ENCODE measurements at places on chromosomes 3 and 15. TPM values are rescaled to one million over a fixed set of nuclear protein-coding genes. Genes with fewer than 3 reads are reported as not detected.

Gene TEX55
- not detected for total RNA-seq

Gene SLC7A14
- total RNA-seq: not detected

Gene RAD51
- total RNA-seq: 79.9 TPM

Gene VEPH1
- total RNA-seq: not detected

Gene NOX5
- 0.23 TPM for total RNA-seq

Gene C15orf39
- total RNA-seq: 17.5 TPM

Gene SH2D7
- not detected for total RNA-seq

Gene LRRC15
- not detected for total RNA-seq

Gene RAB43
- total RNA-seq: 57.4 TPM

Gene AHSG
- total RNA-seq: 0.25 TPM

Gene RGMA
- 0.18 TPM for total RNA-seq

Gene NRG4
- not detected for total RNA-seq

DNA sequence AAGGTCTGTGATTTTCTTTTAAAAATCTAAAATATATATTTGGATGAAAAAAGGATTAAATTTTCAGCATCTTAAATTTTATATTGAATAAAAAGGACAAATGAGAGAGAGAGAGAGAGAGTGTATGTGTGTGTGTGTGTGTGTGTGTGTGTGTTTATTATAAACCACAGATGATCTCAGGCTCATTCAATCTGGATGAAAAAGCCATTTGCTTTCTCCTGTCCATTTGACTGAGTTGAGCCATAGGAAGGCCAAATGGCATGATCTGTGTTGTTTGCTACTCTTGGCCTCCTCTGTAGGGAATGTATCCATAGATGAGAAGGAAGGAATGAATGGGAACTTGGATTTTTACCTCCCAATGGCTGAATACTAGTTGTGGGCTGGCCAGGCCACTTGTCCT lies 92.5 kb upstream of the MEX3B start:
- DNase-seq: no peak

GRCh38 chr3:38227989-38228388 lies 37.6 kb upstream of the SLC22A13 start:
- no peak for DNase-seq

GRCh38 chr3:11060500-11061251 lies 68.1 kb downstream of the SLC6A1 start:
- DNase-seq: no peak

DNA sequence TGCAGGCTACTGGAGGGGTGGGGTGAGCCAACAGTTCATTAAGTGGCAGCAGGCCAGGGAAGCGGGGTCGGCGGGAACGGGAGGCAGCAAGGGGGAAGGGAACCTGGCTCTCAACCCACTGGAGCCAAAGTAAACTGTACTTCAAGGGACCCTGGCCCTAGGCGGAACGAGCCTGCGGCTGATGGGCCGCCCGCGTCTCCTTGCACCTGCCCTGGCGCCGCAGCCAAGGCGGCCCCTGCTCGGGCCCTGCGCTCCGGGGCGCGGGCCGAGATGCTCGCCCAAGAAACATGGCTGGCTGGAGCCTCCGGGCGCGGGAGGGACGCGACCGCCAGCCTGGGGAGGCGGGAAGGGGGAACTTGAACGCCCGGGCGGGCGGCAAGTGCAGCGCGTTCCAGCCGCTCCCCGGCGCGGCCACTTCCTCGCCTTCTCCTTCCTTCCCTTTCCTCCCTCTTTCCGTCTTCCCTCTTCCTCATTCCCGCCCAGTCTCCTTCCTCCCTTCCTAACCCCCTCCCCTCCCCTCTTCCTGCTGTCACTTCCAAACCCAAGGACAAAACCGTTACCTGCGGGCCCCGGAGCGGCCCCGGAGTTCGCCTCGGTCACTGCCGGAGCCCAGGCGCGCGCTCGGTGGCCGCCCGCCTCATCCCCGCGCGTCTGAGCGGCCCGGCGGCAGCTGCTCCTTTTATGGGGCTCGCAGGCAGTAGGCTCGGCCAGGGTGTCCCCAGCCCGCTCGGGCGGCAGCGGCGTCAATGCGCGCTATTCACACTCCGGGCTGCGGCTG lies 489.7 kb downstream of the MAGI1 start:
- DNase-seq: no peak

GRCh38 chr3:123331006-123331405 lies 117.9 kb downstream of the ADCY5 start:
- DNase-seq: no peak

DNA sequence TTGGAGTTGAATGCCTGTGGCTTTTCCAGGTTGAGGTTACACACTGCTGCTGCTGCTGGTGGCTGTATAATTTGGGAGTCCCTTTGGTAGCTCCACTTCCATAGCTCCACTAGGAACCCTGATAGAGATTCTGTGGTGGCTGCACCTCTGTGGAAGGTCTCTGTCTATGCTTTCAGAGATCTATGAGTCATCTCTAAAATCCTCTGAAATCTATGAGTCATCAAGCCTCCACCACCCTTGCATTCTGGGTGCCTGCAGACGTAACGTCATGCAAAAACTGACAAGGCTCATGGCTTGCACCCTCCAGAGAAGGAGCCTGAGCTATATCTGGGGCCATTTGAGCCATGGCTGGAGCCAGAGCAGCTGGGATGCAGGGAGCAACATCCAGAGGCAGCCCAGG lies 1037.0 kb upstream of the CFAP20DC start:
- DNase-seq: peak; percentile 70

DNA sequence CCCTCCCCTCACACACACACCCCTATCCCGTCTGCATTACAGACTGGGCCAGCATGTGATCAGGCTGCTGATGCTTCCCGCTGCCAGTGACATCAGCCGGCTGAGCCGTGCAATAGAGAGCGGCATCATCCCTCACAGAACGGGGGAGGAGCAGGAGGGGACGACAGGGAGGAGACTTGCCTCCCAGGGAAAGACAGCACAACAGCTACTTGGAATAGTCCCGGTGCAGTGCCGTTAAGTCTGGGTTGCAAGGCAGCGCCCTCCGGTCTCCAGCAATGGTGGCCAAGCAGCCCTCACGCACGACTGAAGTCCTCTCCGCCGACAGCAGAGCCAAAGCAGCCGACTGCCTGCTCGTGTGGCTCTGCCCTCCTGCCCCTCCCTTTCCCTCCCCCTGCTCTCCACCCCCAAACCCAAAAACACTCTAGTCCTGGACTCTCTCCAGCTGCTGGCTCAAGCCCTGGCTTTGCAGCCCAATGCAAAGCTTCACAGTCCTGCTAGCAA lies 31.5 kb upstream of the RPS17 start:
- DNase-seq: no peak

DNA sequence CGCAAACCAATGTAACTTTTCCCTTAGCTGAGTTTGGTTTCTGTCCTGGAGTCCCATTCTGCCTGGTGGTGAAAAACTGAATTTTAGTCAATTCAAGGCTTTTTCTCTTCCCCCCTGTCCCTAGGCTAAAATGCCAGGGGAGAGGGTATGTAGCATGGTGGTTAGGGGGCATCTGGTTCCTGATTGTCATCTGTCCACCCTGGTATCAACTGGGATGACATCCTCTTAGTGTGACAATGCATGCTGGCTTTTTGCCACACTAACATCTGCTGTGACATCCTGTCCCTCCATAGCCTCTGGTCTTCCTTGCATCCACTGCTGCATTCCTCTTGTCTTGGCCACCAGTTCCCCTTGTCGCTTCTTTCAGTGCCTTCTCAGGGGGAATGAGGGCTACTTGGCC lies 73.7 kb downstream of the ABHD5 start:
- no peak for DNase-seq

DNA sequence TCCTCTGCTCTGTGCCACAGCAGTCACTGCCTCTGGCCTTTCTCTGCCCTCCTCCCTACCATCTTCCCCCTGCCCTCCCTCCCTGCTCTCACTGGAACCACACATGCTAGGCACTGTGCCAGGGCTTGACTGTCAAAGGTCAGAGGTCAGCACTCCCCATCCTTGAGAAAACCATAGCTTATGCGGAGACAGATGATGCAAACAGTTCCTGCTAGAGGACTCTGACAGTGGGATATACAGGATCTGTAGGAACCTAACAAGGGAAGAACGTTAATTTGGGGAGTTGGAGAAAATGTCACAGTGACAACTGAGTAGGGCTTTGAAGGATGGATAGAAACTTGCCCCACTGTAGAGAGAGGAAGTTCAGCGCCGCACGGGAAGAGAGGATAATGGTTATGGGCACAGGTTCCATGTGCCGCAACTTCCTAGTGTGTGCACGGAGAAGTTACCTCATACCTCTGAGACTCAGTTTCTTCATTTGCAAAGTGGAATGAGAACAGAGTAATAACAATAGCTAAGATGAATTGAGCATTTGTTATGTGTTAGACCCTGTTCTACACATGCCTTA lies 29.3 kb upstream of the XYLB start:
- DNase-seq: no peak

DNA sequence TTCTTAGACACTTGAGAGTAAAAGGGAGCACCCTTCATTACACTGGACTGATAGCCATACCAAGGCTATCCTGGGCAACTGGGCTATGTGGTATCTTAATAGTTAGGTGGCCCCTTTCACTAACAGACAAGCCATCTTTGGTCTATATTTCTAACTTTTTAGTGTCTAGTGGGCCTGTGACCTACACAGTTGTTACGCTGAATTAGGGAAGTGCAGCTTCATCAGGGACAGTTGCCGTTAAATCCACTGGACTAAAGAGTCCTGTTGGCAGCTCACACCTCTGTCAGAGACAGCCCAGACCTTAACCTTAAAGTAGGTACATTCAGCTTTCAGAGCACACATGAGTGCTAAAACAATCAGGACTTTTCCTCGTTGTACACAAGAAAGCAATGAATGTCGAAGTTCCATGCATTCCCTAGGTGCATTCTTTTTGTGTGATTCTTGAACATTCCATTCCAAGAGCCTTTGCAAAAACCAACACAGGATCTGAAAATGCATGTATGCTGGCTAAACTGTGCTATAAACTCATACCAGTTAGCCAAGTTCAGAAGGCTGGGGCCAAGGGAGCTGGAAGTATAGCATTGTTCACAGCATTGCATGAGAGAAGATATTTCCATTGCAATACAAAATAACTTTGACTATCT lies 230.2 kb upstream of the EIF1B start:
- DNase-seq: no peak

- no peak for DNase-seq
These were observed 679.8 kb upstream of the NECTIN3 start for GRCh38 chr3:110391640-110392395.

DNA sequence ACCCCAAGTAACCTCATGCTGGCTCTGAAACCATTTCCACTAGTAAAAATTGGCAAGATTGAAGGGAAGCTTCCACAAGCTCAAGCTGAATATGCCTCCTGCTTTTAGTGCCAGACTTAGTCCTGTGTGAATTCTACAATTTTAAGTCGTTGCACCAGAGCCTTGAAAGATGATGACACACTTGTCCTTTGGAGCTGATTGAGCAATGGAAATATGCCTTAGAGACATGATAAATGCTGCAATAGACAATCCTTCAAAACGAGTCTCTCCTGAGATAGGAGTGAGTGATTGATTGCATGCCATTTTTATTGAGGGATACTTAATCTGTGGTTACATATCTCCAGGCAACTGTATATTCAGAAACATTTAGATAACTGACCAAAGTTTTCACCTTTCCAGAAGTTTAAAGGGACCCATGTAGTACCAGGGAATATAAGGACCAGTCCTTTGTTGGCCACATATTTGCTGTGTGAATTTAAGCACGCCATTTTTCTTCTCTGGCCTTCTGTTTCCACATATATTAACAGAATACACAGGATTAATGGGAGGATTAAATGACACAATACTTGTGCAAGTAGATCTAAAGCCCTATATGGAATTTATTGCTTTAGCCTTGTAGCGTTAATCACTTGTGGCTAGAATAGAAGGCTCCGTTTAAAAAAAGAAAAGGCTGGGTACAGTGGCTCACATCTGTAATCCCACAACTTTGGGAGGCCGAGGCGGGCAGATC lies 65.1 kb downstream of the PPARG start:
- no peak for DNase-seq

DNA sequence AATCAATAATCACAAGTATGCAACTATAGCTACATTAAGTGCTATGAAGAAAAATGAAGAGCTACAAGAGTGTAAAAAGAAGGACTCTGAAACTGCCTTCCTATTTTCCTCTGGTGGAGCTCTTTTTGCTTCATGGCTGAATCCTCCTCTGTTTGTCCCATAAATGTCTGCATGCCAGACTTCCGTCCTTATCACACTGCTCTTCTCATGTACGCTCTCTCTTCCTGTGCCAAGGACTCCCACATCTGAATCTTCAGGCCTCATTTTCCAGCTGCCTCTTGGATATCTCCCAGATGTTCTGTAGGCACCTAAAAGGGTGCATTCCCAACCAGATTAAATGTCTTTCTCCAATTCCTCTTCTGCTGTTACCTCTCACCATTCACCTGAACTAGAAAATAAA lies 123.7 kb downstream of the MECOM start:
- DNase-seq: no peak

GRCh38 chr15:59104602-59104911 lies 389 bp upstream of the CCNB2 start:
- DNase-seq: no peak

GRCh38 chr15:87916208-87916607 lies 340.3 kb downstream of the NTRK3 start:
- no peak for DNase-seq

GRCh38 chr3:101217472-101218245 lies 102.7 kb downstream of the IMPG2 start:
- DNase-seq: no peak

DNA sequence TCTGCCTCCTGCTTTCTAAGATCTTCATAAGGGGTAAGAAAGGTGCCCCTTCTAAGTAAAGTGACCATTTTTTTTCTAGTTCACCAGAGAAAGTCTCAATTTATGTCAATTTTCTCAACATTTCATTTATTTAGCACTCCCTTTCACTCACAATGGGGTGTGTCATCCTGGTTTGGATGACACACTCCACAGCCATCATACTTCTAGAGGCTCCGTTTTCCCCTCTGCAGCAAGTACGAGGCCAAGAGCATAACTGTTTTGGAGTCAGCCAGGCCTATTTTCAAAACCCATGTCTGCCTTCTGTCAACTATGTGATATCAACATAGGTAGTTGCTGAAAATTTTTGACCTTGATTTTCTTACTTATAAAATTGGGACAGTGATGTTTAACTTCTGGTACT lies 703.2 kb downstream of the NLGN1 start:
- no peak for DNase-seq

DNA sequence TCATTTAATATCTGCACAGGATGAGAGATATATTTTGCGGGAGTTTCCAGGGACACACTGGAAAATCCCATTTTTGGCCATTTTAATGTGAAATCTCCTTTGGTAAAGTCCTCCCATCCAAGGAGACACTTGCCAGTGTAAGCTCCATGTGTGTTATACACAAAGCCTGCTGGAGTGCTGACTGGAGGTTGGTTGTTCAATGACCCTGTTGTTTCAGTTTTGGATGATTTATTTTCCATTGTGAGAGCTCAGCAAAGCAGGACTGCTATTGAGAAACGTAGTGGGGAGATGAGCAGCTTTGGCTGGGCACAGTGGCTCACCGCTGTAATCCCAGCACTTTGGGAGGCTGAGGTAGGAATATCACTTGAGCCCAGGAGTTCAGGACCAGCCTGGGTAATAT lies 127.7 kb downstream of the NUP210 start:
- no peak for DNase-seq

GRCh38 chr3:185403002-185403401 lies 40.1 kb downstream of the MAP3K13 start:
- DNase-seq: no peak

GRCh38 chr15:62297933-62298332 lies 132.8 kb upstream of the C2CD4B start:
- no peak for DNase-seq

- DNase-seq: no peak
These were observed 47.5 kb upstream of the EIF3J start for GRCh38 chr15:44489464-44489863.

- no peak for DNase-seq
These were observed 797 bp downstream of the MAP3K13 start for GRCh38 chr3:185363662-185364203.
